Stimulated activated CD8-positive, alpha-beta memory T cell treated with anti-CD3 and anti-CD28 coated beads, Interleukin-7, amount 100 ng/mL, for 24 hours (primary cell): ENCODE measurements at places on chromosomes 3 and 15.

GRCh38 chr15:58882243-58882642 is 51.2 kb downstream of the SLTM start:
- DNase-seq: no peak

DNA sequence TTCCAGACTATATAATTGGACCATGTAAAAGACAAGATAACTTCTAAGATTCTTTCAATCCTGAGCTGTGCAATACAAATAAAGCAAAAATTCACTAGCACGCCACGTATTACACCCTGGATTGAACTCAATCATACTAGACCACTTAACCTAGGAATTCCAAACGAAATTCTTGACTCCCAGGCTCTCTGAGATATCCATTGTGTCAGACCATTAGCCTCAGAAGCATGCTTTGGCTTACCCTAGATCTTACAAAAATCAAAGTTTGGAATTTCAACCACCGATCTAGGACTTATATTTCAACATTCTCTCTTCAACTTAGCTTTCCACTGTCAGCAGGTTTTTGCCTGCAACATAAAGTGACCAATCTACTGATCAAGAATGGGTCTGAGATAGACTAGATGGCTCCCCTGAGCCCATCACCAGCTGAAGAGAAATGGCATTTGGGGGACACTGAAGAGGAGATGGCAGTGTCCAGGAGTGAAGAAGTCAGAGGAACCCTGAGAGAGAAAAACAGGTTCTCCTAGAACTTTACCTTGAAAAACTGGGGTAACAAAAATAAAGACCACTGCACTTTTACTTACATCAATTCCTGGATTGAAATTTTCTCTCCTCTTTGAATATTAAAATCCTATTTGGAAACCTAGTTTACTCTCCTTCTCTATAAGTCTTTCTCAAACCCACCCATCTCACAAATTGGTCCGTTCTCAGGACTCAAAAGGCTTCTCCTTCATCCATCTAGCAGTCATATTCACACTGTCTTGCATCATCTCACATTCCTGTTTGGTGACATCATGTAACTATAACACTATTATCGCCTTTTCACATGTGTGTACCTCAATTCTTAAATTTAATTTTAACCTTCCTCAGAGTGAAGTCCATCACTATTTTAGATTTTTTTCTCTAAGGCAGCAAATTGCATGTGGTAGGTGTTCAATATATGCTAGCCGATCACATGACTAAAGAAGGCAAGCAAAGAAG is 18.5 kb downstream of the CPNE4 start:
- DNase-seq: no peak

GRCh38 chr15:67059127-67059553 is 6.3 kb upstream of the SMAD3 start:
- DNase-seq: no peak

GRCh38 chr3:70849911-70850699 is 537.7 kb upstream of the MDFIC2 start:
- DNase-seq: no peak

DNA sequence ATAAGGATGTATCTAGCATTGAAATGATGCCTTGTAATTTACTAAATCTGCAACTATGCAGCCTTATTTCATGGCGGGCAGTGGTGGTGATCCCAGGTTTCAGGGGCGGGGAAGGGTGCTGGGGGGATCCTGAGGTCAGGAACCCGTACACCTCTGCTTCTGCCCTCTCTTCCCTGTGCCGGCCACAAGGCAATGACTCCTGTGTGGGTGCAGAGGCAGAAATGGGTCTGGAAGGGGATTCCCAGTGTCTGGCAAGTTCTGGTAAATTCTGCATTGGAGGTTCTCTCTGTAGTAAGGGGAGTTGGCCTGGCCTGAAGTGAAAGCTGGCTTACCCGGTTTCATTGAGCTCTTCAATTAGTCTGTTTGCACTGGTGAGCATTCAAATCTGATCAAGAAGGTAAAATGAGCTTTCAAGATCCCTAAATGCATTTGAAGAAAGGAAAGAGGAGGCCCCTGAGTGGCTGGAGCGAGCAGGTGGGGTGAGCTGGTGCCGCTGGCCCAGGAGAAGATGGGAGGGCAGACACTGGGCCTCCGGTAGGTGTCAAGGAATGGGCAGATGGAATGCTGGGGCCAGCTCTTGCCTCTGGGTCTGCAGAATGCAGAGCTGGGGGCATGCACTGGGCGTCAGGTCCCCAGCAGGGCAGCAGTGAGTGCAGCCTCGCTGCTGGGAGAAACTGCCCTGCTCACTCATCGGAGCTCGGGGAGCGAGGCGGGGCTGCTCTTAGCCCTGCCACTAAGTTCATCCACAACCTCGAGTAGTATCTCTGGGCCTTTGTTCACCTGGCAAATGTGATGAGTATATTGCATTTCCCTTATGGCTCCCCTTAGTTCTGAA is 13.7 kb downstream of the NRROS start:
- DNase-seq: no peak

DNA sequence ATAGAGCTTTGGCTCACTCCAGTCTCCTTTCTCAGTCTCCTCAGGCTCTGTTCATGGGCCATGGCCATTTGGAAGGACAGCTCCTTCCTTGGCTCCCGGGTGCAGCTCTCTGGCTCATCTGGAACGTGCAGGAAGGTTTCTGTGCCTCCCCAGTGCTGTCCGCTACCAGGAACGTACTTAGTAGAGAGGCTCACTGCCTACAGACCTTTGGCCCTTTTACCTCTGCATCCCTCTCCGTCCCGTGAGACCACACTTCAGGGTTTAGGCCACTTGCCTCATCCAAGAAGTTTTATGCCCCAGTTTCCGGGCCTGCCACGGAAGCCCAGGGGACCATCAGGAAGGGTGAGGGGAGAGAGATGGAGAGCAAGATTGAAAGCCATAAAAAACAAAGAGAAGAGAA is 20.9 kb downstream of the GRK7 start:
- DNase-seq: no peak

DNA sequence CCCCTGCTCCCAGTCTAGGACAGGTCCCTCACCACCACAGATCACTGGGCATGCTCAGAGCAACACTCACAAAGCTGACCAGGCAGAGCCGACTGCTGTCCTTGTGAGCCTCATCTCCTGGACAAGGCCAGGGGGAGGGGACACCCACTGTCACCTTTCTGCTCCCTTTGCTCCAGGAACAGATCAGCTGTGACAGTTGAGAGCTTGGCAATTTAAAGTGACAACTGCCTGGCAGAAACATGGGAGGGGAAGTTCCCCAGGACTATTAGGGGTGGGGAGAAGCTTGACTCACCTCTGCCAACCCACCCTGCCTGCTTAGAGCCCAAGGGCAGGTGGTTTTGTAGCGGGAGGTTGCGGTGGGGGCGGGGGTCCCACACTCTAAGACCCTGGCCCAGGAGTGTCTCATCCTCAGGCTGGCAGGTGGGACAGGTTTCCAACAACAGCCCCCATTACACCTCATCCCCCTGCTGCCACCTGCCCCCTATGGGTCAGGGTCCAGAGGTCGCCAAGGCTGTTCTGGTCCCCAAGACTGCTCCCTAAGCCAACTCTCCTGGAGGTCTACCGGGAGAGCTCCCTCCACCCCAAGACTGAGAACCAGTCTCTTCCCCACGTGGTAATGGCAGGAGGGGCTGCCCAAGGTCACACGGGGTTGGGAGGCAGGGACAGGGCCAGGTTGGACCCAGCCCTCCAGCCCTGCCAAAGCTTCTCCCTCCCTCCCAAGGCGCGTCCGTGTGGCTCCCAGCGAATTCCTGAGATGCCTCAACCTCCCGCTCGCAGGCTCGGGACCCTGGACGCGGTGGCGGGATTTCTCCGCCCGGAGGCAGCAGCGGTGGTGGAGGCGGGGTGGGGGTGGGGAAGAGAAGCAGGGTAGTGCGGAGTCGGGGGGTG is 80.4 kb downstream of the IQSEC1 start:
- DNase-seq: no peak

- DNase-seq: no peak
Measured at GRCh38 chr3:181932039-181932438, 220.3 kb downstream of the SOX2 start.

GRCh38 chr3:110234831-110235230 is 836.8 kb upstream of the NECTIN3 start:
- DNase-seq: no peak

- no peak for DNase-seq
Measured at GRCh38 chr3:141941093-141941492, 64.7 kb downstream of the ATP1B3 start.

DNA sequence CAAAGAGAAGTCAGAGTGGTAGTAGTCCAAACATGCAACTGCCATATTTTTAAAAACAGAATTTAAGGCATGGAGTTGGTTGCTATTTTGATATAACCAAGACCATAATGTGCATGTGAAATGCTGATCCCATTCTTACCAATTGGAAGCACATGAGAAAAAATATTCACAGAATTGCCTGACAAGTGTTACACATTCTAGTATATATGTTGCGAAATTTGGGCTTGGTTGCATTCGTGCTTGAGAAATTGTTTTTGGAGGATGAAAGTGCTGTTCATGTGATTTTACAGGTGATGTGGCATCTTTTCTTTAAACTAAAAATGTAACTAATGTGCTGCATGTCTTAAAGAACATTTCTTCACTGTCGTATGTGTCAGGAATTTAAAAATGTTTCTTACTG is 199.7 kb downstream of the CHL1 start:
- no peak for DNase-seq

GRCh38 chr15:99753066-99753465 is 19.8 kb upstream of the LYSMD4 start:
- DNase-seq: no peak

- DNase-seq: no peak
Measured at GRCh38 chr3:18572809-18573208, 147.7 kb upstream of the SATB1 start.

DNA sequence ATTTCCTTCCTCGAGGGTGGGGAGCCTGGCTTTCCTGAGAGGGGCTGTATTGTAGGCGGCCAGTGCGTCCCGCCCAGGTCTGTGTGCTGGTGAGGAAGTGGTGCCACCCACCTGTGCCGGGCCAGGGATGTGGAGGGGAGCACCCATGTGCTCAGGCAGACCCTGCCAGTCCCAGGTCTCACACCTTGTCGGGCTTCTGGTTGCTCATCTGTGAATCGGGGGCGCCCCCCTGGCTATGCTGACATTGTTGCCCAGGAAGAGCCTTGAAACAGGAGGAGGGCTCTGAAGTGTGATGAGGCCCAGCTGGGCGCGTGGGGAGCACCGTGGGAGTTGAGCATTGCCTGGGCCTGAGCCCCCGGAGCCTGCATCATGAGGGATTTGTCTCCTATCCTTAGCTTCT is 4.8 kb downstream of the FBLN2 start:
- no peak for DNase-seq

DNA sequence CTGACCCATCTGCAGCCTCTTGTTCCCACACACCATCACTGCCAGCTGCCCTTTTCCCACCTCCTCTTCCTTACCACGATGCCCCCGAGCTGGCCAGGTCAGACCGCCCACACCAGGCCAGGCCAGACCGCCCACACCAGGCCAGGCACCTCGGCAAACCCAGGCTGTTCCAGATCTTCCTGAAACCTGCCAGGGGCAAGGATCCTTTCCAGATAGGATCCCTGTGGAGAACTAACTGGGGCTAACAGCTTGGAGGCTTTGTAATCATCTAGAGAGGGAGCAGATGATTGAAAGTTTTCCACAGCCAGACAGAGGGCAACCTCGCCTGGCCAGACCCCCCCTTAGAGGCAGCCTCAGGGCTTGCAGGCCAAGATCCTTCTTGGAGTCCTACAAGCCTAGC is 287.3 kb upstream of the TLE3 start:
- no peak for DNase-seq
